ENCODE measurements at places on chromosomes 5 and 9.

DNA sequence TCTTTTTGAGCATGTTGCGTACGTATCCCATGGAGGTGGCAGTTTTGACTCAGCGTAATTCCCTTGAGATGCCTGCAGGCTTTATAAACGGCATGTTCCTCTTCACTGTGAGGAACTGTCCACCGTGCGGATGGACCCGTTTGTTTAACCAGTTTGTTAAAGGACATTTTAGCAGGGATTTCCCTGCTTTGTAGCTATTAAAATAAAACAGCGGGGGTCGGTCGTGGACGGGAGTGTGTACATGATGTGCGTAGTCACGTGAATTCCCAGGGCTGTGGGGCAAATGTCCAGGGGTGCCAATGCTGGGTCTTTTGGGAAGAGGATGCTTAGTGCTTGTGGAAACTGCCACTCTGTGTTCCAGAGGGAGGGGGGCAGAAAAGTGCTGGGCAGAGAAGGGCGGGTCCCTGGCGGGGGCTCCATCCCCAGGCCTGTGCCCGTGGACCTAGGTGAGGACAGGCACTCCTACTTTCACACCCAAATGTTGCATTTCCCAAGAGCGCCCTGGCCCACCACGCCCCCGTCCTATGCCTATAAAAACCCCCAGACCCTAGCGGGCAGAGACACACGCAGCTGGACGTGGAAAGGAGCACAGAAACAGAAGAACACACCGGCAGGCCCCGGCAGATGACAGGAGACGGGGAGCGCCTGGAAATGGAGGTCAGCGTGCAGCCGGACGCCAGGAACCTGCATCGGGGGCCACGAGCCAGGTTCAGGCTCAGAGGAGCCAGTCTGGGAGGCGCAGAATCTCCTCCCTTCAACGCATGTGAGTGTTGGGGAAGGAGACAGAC is 4.0 kb upstream of the TERT start:
- no peak for DNase-seq

GRCh38 chr9:94920420-94921091 is 194.1 kb downstream of the AOPEP start:
- no peak for DNase-seq

GRCh38 chr5:107505763-107506534 is 164.8 kb downstream of the EFNA5 start:
- no peak for DNase-seq

GRCh38 chr9:4262735-4263141 is 37.1 kb downstream of the GLIS3 start:
- no peak for DNase-seq

Data from CD4-positive, alpha-beta T cell treated with Interleukin-21 for 1 hour (primary cell).